Thoracic aorta (tissue), 2 donors: ENCODE measurements at places on chromosomes 2 and 18.

- DNase-seq: no peak
Observed at GRCh38 chr2:70766357-70767078, 1.5 kb downstream of the ADD2 start.

GRCh38 chr2:168819829-168820489 lies 17.5 kb downstream of the NOSTRIN start:
- no peak for DNase-seq

- no peak for DNase-seq
Observed at GRCh38 chr2:241867776-241868420, 1.6 kb upstream of the RTP5 start.

DNA sequence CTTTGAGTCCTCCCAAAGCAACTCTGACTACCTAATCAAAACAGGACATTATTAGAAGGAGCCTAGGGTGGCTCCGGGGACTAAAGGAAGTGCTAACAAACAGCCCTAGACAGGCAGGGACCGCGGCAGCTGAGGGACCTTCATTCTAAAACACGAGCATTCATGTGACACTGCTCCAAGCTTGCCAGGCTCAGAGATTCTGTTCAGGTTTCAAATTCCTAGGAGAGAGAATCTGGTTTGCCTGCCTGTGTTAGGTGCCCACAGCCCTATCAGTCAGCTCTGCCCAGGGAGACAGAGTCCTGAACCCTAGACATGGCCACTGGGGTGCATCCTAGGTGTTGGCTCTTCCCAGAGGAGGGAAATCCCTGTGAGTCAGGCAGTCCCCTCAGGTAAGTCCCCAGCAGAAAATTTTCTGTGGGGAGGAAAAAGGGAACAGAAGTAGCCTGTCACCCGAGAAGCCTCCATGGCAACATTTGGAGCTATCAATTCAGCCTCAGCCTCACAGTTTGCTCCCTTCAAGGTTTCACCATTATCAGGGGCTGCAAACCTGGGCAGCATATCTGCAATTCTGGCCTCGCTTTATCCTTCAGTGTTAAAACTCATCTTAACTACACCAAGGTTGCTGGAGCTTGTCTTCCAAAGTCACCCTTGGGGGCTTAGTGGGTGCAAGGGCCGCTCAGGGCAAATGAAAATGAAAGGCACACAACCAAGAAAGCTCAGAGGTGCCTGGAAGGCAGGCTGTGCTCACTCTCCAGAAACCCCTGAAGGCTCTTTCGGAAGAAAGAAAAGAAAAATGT lies 28.6 kb downstream of the PCBP1 start:
- DNase-seq: no peak

DNA sequence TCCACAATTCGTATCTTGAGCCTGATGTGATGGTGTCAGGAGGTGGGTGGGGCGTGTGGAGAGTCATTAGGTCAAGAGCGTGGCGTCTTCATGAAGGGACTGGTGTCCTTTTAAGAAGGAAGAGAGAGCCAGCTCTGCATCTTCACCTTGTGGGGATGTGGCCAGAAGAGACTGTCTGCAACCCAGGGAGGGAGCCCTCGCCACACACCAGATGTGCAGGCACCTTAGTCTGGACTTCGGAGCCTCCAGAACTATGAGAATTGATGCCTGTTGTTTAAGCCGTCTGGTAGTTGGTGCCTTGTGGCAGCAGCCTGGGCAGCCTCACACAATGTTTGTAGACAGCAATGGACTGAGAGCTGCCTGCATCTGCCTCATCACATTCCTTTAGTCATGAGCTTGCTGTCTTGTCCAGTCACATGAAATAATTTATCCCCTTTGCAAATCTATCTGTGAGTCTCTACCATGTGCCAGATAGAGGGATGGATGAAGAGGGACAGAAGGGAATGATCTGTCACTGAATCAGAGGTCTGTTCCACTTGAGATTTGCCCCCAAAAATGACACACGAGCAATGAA lies 61.0 kb downstream of the MYT1L start:
- no peak for DNase-seq

- no peak for DNase-seq
Observed at GRCh38 chr18:44066541-44066940, 614.1 kb upstream of the SETBP1 start.

GRCh38 chr2:9135822-9136558 lies 70.6 kb upstream of the ASAP2 start:
- DNase-seq: no peak
